ENCODE measurements at places on chromosomes 12 and 14. TPM values are rescaled to one million over a fixed set of nuclear protein-coding genes. Genes with fewer than 3 reads are reported as not detected.
A peak's percentile ranks its signal among the peaks of the same experiment; 100 is the strongest.

DNA sequence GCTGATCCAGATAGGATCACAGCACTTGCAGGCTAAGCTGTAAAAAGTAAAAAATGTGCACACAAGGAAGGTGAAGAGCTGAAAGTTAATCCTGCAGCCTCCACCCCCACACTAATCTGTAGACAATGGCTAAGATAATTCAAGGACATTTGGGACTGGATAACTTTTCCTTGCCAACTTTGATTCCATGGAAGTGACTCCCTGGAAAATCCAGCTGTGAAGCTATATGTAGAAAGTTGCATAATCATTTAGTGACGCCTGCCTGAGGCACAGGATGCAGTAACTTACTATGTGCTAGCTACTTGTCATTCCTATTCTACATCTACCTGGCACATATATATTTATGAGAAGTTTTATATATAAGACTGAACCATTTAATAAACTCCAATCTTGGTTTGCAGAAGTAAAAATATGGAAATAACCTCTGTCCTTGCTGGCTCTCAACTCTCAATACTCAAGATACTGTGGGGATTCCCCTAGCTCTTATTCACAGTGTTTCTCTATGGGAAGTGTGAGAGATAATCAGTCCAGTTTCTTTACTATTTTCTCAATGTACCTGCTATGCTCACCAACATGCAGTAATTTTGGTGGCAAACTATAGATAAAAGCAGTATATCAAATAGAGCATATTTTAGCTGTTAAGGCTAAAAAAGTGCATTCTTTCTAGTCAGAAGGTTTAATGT is 14.8 kb downstream of the LDHB start:
- peak; percentile 40 for DNase-seq

DNA sequence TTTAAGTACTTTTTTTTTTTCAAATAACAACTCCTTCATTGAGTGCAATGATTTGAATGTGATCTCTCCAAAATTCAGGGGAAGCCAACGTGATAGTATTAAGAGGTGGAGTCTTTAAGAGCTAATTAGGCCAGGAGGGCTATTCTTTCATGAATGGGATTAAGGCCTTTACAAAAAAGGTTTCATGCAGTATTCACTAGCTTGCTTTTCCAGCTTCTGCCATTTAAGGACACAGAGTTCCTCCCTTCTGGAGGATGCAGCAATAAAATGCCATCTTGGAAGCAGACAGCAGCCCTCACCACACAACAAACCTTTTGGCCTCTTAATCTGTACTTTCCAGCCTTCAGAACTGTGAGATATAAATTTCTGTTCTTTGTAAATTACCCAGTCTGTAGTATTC is 586.8 kb upstream of the LMO3 start:
- DNase-seq, result no peak

DNA sequence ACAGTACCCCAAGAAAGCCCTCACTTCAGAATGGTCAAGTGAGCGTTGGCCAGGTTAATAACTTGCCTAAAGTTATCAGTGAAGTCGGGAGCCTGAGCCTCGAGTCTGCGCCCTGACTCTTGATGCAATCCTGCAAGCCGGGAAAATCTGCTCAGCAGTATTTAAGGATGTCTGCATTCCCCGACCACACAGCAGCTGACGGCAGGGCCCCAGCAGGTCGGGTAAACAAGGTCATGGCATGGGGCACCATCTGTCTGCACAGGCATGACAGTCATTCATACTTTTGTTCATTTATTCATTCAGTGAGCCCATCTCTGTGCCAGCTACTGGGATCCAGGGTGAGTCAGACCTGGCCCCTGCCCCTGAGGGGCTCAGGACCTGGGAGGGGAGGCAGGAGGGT is 11.1 kb downstream of the ABCB9 start:
- DNase-seq, result no peak

GRCh38 chr12:51285843-51286242 is 15.6 kb upstream of the SMAGP start:
- DNase-seq, result no peak

- DNase-seq, result no peak
These were observed 18.7 kb upstream of the KIF26A start for GRCh38 chr14:104119488-104120251.

CCDC196 gene
- total RNA-seq, result not detected

GRCh38 chr12:94712815-94713515 is 62.6 kb upstream of the TMCC3 start:
- DNase-seq, result no peak

SLC25A21 gene
- not detected for total RNA-seq

ACVR1B gene
- 17.0 TPM for total RNA-seq

DNA sequence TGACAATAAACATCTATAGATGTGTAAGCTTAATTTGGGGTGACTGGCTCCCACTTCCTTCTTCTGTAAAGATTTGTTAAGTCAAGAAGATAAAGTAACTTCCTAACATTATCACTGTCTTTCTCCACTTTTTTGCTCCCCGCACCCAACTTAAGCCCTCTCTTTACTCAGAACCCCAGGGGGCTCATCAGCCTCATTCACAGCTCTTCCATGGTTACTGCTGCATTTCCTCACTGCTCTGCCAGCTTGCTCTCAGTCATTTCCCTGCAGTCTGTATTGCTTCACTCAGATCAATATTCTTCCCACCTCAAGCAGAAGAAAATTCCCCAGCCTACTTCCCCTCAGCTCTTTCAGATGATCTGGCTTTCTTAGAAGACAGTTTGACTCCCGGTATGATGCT is 102.0 kb downstream of the PIK3C2G start:
- DNase-seq, result no peak

SRRM4 gene
- not detected for total RNA-seq

GRCh38 chr12:105968025-105968424 is 170.7 kb downstream of the NUAK1 start:
- peak; percentile 18 for DNase-seq

NPAS3 gene
- not detected for total RNA-seq

MOAP1 gene
- total RNA-seq, result 18.3 TPM

IAPP gene
- not detected for total RNA-seq

PTPN21 gene
- total RNA-seq, result 13.3 TPM

DNA sequence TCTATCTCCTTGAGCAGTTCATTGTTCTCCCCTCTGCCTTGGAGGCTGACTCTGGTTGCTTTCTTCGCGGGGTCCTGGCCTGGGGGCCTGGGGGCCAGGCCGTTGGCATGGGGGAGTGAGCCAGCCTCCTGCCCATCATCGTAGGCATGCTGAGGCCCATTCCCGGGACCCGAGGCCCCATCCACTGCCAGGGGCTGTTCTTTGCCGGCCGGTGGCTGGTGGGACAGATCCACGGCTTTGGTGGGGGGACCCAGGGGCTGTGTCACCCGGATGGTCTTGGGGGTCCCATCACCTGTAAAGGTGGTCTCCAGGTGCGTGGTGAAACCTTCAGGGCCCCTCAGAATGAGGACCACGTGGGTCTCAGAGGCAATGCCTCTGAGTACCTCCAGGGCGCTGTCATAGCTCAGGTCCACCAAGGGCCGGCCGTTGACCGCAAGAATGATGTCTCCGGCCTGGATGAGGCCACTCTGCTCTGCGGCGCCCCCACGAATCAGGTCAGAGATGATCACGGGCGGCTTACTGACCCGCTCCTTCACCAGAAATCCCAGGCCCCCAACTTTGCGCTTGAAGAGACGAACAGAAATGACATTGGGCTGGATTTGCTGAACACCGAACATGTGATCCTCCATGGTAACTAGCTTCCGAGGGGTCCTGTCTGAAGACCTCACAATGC is 30.8 kb downstream of the NOS1 start:
- no peak for DNase-seq

DNA sequence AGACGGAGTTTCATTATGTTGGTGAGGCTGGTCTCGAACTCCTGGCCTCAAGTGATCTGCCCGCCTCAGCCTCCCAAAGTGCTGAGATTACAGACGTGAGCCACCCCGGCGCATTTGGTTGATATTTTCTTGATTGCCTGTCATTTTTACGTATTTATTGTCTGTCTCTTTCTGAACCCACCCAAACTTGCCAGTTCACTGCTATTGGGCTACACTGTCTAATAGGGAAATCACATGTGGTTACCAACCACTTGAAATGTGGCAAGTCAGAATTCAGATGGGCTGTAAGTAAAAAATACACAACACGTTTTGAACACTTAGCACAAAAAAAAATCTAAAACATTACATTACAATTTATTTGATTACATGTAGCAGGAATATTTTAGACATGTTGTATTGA is 2.1 kb downstream of the WSB2 start:
- no peak for DNase-seq

DNA sequence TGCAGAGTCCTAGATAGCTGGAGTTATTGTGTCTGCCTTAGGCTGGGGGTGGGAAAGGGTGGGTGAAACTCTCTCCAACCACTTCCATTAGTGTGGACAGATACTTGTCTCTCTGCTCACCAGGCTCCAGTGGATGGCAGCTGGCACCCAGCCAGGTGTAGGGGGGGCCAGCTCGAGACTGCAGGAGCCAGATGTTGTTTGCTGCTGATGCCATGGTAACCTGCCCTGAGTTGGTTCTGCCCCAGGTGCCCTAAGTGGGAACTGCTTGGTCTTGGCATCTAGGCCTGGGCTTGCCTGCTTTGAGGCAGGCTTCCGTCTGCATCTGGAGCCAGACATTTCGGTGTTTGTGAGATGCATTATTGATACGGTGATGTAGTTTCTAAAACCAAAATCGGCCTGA is 82.2 kb downstream of the ADCK1 start:
- peak; percentile 30 for DNase-seq

DNA sequence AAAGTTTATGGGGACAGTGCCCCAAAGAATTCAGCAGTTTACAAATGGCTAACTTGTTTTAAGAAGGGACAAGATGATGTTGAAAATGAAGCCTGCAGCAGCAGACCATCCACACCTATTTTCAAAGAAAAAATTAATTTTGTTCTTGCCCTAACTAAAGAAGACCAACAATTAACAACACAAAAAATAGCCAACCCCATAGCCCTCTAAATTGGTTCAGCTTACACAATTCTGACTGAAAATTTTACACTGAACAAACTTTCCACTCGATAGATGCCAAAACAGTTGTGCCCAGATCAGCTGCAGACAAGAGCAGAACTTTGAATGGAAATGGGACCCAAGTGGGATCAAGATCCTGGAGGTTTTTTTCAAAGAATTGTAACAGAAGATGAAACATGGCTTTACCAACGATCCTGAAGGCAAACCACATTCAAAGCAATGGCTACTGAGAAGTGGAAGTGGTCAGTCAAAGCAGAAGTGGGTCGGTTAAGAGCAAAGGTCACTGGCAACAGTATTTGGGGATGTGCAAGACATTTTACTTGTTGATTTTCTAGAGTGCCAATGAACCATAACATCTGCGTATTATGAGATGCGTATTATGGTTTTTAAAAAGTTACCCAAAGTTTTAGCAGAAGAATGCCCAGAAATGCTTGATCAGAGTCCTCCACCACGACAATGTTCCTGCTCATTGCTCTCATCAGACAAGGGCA is 30.0 kb downstream of the SLC39A9 start:
- no peak for DNase-seq

DNA sequence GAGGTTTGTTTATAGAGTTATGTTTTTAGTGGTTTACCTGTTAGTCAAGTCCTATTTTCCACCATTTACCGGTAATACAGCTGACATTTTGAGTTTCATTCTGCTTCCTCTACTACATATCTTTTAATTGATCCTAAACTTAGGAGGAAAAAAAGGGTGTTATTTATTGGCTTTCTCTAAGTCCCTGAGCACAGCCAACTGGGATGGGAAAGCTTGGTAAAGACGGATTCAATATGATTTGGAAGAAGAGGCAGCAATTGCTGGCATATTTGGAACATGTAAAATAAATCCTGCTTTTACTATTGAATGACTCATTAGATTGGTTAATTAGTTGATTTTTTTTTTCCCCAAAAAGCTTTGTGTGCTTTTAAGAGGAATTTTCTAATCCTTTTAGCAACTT is 475.7 kb downstream of the PRKD1 start:
- DNase-seq, result no peak

Data from GM23248 (cell line).